ENCODE measurements at places on chromosomes 6 and 20.

GRCh38 chr6:137882225-137882961 lies 15.3 kb downstream of the TNFAIP3 start:
- DNase-seq: no peak

DNA sequence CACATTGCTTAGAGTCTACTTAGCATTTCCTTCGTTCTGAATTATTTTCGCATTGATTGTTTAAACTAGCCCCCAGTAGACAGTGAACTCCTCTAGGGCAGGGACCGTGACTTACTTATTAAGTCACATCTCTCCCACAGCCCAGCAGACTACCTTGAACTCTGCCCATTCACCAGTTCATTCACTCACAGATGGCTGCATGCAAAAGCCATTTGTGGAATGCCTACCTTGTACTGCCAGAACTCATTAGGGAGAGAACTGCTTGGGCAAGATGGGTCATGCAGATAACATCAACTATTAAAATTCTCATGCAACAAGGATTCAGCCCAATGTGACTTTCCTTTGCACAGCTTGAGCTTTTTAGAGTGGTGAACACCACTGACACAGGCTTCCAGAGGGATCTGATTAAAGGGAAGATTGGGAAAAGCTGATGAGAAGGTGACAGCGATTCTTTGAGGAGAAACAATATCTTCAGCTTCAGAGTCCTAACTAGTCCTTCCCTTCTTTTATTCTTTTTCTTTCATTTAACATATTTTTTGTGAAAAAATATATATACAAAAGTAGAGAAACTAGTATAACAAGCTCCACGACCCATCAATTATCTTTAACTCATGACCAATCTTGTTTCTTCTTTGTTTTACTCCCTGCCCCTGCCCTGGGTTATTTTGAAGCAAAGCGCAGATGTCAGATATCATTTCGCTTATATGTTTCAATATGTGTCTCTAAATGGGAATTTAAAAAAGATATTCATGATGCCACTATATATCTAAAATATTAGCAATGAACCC lies 273.9 kb downstream of the CDC5L start:
- peak; percentile 88 for DNase-seq

- DNase-seq: peak; percentile 46
These were observed 35.1 kb upstream of the RFPL4B start for GRCh38 chr6:112311950-112312547.

- no peak for DNase-seq
These were observed 1.8 kb downstream of the ZBTB12 start for GRCh38 chr6:31899882-31900722.

GRCh38 chr6:27255866-27256265 lies 8.4 kb downstream of the PRSS16 start:
- DNase-seq: no peak

DNA sequence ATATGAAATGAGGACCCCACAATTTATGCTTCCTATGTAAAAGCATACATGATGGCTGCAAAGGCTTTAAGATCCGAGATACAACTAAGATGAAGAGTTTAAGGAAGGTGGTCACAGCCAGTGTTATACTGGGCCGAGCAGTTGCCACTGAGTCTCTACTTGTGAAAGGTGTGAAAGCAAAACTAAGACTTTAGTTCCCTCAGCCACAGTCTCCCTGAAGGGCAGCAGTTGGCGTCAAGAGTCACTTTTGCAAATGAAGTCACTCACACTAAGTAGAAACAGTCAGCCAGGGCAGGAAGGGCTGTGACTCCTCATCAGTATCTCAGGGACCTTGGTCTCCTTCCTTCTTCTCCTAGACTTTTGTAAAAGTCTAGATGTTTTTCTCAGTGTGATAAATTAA lies 191.6 kb upstream of the MCHR2 start:
- DNase-seq: no peak

- no peak for DNase-seq
These were observed 239.7 kb downstream of the ATXN1 start for GRCh38 chr6:16521528-16521927.

- no peak for DNase-seq
These were observed 136.2 kb upstream of the TAB2 start for GRCh38 chr6:149181304-149181703.

- DNase-seq: no peak
These were observed 382.4 kb upstream of the MMS22L start for GRCh38 chr6:97665446-97665845.

GRCh38 chr6:156658186-156658965 lies 118.8 kb upstream of the ARID1B start:
- DNase-seq: peak; percentile 10

DNA sequence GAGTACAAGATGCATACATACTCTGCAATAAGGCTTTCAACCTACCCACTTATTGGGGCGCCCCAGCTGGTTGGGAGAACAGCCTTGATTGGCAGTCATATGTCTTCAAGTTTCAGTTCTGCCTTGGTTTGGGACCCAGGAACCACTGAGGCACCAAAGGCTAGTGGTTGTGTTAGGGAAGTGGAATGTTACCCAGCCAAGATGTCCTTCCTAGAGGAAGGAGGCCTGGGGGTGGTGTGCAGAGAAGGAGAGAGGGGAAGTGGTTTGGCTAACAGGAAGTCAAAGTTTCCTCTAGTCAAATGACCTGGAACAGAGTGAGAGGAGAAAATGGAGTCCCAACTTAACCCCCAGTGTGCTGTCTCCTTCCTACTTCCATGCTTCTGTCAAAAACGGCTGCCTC lies 59.4 kb downstream of the CD164 start:
- no peak for DNase-seq

DNA sequence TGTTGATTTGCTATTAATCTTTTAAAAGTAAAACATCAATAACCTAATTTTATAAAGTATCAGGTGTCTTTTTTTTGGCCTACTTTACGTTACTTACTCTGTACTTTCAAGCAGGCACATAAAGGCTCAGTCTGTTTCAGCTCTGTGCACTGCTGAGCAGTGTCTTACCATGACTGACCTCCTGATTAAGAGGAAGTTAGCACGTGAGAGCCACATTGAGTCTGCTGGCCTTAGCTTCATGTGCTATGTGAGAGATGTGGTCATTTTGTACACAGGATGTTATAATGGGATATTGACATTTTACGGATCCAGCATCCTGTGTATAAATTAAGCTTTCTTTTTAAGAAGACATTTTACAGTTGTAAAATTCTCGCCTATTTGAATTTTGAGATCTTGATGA lies 31.9 kb downstream of the ARID1B start:
- DNase-seq: peak; percentile 72

DNA sequence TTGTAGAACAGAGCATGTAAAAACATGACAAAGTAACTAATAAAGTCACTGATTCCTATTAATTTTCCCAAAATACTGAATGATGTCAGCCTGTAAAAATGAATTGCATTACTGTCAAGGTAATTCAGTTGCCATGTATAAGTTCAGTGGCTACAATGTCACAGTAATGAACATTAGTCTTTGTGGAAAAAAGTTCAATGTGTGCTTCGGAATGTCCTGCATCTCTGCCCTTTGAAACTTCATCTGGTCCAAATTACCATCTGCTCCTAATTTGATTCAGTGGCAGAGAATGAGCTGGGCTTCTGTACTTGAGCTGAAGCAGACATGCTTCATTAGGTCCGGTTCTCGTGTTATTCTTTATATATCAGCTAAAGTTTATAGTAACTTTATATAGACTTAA lies 567.4 kb downstream of the COL12A1 start:
- no peak for DNase-seq

DNA sequence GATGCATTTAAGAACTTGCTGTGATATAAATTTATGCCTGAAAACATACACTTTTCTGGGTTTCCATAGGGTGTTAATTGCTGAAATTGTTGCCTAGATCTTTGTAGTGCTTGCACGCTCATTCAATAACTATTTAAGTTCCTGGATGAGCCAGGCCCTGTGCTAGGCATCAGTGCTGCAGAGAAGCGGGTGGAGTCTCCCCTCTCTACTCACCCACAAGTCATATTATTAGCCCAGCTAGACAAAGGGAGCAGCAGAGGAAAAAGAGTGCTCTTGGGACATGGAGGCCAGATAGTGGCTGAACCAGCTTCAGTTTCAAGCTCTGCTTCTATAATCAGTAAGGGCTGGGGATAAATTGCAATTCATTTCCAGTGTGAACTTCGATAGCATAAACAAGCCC lies 329.1 kb downstream of the TFAP2B start:
- DNase-seq: peak; percentile 75

DNA sequence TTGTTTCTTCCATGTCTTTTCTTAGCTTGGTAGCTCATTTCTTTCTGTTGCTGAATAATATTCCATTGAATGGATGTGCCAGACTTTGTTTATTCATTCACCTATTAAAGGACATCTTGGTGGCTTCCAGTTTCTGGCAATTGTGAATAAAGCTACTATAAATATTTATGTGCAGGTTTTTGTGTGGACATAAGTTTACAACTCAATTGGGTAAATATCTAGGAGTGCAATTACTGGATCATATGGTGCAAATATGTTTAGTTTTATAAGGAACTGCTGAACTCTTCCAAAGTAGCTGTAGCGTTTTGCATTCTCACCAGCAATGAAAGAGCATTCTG lies 16.8 kb upstream of the SDCBP2 start:
- no peak for DNase-seq

GRCh38 chr6:31403283-31404060 lies at the start of gene MICA:
TSS of gene MICA (plus strand) at chr6:31403595. CDS start at chr6:31403633, 38 bp downstream.
- DNase-seq: peak; percentile 93

- peak; percentile 62 for DNase-seq
These were observed 324.2 kb upstream of the CITED2 start for GRCh38 chr6:139698526-139699176.

- peak; percentile 37 for DNase-seq
These were observed 183.2 kb downstream of the ISM1 start for GRCh38 chr20:13404293-13404692.

DNA sequence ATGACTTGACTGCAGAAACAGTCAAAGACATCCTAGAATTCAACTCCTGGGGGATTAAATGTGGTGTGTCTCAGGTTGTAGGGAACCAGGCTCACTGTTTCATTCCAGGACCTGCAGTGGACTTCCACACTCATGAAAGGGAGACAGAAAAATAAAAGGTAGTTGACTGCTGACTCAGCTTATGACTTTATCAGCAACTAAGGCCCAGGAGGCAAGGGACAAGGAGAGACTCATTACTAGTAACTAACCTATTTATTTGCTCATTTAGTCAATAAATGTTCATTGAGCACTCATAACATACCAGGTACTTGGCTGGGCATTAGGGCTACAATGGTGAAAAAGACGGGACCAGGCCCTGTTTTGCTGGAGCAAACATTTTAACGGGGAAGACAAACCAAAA lies 2.9 kb downstream of the ZSCAN31 start:
- no peak for DNase-seq

DNA sequence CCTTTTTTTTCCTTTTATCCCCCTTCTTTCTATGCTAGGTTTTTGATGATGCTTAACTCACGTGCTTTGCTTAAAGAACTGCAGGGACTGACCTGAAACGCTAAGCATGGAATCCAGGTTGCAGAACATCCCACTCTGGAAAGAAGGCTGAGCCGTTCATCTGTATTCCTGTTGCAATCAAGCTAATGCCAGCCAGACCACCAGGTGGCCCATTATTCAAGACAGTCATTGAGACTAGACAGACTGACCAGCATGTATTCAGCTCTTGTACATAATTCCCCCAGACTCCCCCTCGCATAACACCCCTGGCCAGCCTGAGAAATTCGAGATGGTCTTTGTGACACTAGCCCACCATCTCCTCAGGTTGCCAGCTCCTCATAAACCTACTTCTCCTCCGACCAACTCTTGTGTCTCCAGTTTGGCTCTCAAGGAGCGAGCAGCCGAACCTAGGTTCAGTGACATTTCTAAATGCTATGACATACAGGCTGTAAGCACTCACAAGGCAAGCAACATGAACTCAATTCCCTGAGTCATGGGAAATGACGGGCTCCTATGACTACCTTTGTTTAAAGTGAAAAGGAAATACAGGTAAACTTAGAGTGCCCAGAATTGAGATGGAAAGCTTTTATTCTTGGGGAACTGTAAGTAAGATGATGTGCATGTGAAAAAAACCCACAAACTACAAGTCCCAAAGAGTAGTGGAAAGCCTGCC lies 309.3 kb upstream of the CDYL start:
- peak; percentile 19 for DNase-seq

GRCh38 chr6:154745243-154745642 lies 12.0 kb downstream of the SCAF8 start:
- no peak for DNase-seq

DNA sequence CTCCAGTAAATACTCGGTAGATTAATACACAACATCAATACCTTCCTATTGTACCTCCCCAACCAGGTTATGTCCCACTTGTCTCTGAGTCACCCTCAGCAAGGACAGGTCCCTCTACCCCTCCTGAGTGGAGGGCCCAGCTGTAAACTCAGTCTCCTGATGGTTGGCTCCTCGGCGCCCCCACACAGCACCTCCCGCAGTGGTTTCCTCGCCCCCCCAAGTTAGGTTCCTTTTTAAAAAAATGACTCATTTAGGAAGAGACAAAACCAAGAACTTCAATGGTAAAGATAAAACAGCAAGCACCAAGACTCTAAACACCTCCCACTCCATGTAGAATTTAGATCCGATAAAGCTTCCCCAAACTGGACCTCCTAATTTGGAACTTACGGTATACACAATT lies 83.5 kb downstream of the TRERF1 start:
- DNase-seq: no peak

DNA sequence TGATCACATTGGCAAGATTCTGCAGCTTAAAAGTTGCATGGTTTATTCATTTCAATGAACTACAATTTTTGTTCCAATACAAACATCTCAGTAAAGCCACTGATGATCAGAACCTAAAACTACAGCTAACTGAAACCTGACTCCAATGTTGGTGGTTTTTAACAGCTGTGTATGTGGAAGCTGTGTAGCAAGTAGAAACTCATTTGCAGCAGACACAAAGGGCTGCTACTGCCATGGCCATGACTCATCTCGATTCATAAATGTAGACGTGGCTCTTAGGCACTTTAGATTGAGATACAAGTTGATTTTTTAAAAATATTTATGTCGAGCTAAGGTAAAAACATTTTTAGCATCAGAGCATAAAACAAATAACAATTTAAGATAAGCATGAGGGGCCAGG lies 19.5 kb upstream of the MAP3K4 start:
- DNase-seq: peak; percentile 26

- no peak for DNase-seq
These were observed 91.5 kb downstream of the RIN2 start for GRCh38 chr20:19849341-19850197.

DNA sequence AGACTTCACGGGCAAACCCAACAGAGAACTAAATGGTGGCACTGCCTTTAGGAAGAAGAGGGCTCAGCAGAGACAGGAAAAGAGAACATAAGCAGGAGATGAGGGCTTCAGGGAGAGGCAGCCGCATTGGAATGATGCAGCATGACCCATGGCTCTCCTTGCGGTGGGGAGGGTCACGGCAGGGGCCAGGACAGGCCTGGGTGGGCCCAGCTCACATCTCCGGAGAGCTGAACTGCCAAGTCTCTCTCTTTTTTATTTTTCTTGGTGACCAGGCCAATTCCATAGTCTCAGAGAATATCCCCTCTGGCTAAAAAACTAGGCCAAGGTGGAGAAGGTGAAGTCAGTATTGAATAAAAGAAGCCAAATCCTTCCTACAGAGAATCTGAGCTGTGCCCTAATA lies 77.5 kb upstream of the TRAF3IP2 start:
- DNase-seq: no peak

DNA sequence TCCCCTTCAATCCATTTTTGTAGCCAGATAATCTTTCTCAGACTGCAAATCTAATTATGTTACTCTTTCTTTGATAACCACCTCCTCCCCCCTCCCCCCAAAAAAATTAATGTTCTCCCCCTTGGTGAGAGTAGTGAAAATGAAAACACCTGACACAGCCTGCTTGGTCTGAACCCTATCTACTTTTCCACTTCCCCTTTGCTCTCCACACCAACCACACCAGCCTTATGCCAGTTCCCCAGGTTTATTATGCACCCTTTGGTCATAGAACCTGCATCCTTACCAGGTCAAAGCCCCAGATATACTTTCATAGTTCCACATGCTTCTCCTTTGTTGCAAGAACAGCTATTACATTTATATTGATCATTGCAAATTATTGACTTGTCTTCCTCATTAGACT lies 19.4 kb downstream of the PFDN4 start:
- no peak for DNase-seq
